ENCODE measurements at places on chromosomes 3 and 15.

DNA sequence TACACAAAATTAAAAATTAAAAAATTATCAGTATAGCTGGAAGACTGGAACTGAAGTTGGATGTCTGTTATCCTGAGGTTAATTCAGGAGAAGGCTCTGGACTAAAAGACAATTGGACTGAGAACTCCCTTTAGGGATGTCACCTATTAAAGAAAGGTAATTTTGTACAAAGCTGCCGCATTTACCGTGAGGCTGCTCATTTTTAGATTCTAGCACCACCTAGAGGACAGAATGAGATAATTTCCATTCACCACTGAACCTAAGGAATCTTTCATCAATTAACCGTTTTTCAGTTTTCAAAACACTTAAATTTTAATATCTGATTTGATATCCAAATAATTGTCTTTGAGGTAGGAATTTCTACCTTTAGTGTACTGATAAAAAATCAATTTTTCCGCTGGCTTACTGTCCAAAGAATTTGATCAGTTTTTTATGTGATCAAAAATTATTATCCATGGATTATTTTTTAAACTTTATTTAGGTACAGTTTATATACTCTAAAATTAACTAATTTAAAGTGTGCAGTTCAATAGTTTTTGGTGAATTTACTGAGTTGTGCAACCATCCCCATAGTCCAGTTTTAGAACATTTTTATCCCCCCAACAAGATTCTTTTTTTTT is 106.7 kb upstream of the TNIK start:
- DNase-seq = peak; percentile 46

DNA sequence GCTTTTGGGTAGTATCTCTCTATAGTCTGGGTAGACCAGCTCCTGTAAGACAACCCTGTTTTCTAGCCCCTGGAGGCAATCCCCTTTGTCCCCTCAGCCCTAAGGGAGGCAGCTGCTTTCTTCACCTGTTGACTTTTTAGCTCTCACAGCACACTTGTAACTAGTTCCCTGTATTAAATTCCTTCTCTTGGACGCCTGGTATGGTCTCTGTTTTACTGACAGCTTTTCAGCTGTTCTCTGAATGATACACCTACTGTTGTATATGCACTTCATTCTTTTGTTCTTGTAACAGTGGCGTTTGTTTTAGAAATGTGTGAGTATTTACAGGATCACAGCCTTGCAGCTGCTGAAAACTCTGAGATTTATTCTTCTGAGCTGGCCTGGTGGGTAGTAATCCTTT is 413.0 kb upstream of the RBMS3 start:
- no peak for DNase-seq

DNA sequence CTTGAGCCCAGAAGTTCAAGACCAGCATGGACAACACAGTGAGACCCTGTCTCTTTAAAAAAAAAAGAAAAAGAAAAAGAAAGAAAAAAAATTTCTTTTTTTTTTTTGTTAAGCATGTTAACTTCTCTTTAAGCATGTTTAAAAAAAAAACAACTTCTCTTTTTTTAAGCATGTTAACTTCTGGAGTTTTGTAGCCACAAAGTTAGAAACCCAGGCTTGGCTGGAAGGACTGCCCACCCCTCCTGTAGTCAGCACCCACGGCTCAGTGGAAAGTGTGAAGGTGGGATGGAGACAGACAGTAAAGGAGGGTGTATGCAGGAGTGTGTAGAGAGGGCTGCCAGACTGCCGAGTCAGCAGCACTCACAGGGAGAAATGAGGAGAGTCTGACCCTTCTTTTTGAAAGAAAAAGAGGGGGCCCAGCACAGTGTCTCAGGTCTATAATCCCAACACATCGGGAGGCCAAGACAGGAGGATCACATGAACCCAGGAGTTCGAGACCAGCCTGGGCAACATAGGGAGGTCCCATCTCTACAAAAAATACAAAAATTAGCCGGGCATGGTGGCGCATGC is 33.2 kb downstream of the GOLGA8S start:
- DNase-seq = no peak

DNA sequence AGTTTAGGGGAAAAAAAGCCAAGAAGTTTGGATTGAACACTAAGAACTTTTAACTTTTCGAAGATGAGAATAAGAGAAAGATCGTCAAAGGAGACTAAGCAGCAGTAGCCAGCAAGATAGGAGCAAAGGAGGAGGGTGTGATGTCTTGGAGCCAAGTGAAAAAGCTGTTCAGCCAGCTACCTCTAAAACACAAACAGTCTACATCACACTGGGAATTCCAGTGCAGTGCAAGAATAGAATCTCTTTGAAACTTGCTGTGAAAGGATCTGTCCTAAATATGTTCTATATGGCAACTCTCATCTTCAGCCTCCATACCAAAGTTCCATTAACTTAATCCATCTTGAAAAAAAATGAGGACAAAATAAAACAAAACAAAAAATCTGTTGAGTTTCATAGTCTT is 541.5 kb downstream of the MAGI1 start:
- no peak for DNase-seq

DNA sequence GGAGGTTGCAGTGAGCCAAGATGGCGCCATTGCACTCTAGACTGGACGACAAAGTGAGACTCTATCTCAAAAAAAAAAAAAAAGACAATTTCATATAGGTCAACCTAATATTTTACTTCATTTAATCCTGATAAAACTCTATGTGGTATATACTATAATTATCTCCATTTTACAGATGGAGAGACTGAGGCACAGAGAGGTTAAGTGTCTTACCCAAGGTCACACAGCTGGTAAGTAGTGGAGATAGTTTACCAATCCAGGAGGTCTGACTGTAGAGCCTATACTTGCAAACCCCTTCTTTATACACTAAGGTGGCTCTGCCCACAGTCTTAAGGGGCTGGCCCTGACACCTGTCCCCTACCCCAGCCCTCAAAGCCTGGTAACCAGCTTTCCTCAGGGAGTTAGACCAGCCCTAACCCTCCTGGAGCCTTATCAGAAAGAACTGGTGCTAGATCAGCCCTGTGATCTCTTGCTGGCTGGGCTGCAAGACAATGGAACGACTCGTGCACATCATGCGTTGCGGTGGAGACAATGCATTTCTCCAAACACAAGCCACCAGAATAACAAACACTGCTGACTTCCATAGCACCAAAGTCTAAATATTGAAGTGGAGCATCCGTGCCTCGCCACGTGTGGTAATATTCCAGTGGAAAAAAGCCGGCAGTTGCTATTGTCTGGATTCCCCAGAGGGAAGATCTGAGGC is 60.0 kb upstream of the SMAD3 start:
- DNase-seq = no peak

- DNase-seq = no peak
Observed at GRCh38 chr15:29097168-29097567, 172.5 kb downstream of the NSMCE3 start.

DNA sequence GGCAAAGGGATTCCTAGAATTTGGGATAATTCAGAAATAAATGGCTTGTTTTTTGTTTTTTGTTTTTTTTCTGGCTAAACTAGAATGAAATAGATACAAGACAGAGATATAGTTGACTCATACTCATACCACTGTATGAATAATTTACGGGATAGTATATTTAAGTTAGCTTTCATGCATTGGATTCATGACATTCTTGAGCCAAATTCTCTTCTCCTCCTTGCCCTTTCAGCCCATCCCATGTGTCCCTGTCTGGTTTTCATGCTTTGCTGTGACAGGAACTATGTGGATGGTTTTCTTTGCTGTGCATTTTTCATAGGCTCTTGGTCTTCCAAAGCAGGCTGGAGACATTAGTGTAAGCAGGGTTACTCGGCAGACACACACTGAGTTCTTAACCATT is 66.6 kb upstream of the UMPS start:
- DNase-seq = peak; percentile 28

- DNase-seq = peak; percentile 89
Observed at GRCh38 chr3:177357352-177358090, 160.2 kb upstream of the TBL1XR1 start.

DNA sequence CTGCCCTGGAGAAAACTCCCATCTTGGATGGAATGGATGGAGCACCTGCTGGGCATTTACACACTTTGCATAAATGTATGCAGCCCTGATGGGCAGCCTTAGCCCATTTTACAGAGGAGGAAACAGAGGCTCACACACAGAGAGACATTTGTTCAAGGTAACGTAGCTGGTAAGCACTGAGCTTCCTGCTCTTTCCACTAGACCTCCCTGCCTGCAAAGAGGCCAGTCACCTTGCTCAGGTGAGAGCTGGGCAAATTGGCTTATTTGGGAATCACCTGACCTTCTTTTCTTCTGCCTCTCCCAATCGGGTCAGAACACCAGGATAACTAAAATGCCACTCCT is 51.4 kb upstream of the FLNB start:
- DNase-seq = no peak

- DNase-seq = peak; percentile 91
Observed at GRCh38 chr3:58082047-58082446, 73.8 kb downstream of the FLNB start.

DNA sequence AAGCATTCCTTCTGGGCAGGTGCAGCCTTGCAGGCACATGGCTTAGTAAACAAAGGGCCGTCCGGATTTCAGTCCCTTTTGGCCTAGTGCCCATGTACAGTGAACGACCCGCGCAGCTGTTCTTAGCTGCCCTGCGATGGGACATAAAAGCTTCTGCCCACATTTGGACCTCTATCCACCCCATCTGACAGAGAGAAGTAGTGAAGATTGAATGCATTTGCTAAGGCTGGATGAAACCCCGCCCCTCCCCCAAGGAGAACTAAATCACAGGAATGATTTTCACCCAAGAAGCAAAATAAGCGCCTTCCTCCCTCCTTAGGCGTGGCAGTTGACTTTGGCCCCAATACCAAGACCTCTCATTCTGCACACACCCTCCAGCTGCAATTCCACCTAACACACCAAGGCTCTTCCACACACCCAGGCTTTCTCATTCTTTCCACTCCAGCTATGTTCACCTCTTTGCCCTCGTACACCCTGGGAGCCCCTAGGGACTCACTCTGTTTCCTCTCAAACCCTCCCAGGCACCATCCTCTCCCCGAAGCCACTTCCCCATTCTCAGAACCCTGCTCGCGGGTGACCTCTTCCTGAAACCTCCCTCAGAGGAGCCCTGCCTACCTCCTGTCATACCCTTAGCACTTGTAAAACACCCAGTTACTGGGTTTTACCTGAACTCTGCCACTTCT is 14.1 kb upstream of the HRH1 start:
- no peak for DNase-seq

GRCh38 chr3:172142051-172142863 is 102.9 kb downstream of the FNDC3B start:
- peak; percentile 91 for DNase-seq

- DNase-seq = no peak
Observed at GRCh38 chr3:154389861-154390260, 40.1 kb downstream of the GPR149 start.

DNA sequence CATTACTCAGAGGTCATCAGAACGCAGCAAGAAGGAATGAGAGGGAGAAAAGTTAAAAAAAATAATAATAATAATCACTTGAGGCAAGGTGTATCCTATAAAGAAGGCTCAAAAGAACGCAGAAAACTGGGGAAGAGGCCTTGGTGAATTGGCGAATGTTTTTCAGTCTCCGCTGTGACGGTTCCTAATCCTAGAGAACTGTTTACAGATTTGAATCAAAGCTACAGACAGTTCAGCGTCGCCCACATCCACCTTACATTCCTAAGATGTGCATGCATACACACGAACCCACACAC is 634 bp downstream of the ZMAT3 start:
- DNase-seq = no peak

DNA sequence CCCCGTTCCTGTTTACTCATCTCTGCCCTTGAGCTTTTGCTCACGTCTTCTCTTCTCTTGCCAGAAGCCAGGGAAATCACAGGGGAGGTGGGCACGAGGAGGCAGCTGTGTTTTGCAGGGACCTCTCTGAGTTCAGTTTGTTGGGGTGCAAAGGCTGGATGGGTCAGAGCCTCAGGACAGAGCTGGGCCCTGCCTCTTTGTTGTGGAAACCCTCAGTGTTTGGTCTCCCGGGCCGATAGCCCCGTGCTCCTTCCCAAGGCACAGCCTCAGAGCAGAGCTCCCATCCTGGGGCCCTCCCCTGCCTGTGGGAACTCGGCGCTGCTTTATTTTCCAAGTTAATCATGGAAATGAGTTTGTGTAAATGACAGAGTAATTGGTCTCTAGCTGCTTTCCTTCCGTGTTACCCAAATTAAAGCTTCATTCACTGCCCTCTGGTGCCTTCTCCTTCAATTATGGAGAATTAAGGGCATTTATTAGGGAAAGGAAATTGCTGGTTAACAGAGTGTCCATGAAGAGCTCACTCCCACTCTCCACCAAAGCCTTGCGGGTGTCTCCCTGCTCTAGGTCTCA is 40.9 kb downstream of the BDH1 start:
- DNase-seq = no peak

DNA sequence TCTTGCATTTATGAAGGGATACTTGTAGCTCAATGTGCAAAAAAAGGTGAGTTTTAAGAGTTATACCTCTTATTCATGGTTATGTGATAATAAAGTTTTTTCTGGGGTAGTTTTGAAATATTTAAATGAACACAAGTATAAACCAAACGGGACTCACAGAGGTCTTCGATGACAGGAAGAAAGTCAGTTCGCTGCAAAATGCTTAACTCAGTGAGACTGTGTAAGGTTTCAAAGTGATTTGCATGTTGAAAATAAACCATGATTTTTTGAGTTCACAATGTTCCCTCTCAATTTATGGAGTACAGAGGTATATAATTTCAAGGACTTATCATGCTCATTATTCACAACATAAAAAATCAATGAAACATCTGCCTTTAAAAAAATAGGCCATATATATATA is 36.3 kb upstream of the MYH15 start:
- DNase-seq = no peak

DNA sequence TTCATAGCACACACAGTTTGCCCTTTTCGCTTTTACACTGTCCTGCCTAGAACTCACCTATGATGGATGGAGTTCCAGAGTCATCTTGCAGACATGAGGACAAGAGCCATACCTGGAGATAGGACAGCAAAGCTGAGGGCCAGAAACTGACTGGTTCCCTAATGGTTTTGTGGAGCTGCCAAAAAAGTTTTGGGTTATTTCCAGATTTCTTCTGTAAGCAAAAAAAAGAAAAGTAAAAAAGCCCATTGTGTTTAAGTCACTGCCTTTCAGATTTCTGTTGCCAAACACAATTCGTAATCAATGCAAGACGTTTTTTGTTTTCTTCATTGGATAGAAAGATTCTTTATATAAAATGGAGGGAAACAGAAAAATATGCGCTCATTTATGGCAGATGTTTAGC is 42.4 kb upstream of the KY start:
- no peak for DNase-seq

- no peak for DNase-seq
Observed at GRCh38 chr3:62479326-62479725, 106.0 kb upstream of the FEZF2 start.

- DNase-seq = no peak
Observed at GRCh38 chr15:97316362-97316761, 644.1 kb upstream of the ARRDC4 start.

DNA sequence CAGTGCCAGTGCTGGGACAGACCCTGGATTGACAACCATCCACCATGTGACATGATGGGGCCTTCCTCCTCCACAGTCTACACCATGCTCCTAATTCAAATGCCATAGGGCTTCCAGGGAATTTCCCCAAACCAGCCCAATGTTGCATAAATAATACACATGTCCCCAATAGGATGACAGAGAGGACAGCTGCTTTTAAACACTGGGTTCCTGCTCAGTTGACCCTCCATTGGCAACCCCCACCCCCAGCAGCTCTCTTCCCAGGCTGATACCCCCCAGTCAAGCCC is 28.3 kb upstream of the ATP2B2 start:
- DNase-seq = no peak

Measured in IMR-90 (cell line).